GM23338 (cell line): ENCODE measurements at places on chromosomes 3 and 15.

DNA sequence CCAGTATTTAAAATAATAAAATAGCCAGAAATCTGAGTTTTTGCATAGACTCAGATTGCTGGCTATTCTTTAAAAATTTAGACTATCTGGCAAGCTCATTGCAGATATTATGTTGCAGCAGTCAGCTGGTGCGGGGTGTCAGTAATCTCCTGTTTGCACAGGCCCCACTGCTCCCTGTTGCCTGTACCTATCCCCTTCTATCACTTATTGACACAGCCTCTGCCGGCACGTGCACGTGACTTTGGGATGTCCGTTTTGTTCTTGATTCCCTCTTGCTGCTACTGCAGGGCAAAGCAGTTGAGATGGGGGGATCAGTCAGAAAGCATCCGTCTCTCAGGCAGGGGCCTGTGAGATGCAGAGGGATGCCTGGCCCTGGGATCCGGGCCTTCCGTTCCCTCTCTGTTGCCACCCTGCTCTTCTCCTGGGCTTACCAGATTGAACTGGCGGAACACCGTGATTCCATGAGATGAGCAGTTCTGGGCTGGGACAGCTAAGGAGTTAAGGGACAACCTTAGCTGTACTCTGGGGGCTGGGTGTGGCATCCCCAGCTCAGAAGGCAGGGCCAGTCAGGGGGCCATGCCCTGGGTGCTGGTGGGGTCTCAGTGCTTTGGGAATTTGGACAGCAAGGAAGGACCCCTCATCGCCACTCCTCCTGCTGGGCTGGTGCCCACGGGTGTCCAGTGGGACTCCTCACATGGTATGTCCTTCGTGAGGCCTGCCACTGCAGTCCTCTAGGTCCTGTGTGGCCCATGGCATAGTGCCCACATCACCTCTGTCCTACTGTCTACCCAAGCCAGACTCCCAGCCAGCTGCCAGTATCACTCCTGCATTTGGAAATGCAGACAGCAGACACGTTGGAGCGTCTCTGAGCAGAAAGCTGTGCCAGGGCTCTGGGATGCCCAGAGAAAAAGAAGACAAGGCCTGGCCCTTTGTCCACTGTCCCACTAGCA lies 11.8 kb downstream of the MRAS start:
- no peaks in the 10 kb centered on the region for H3K27me3 ChIP-seq
- H3K36me3 ChIP-seq = no peaks in the 10 kb centered on the region
- DNase-seq = no peak
- no peak overlapping the region for H3K27ac ChIP-seq
- no peak overlapping the region for H3K4me3 ChIP-seq
- H3K4me1 ChIP-seq = no peaks in the 10 kb centered on the region

DNA sequence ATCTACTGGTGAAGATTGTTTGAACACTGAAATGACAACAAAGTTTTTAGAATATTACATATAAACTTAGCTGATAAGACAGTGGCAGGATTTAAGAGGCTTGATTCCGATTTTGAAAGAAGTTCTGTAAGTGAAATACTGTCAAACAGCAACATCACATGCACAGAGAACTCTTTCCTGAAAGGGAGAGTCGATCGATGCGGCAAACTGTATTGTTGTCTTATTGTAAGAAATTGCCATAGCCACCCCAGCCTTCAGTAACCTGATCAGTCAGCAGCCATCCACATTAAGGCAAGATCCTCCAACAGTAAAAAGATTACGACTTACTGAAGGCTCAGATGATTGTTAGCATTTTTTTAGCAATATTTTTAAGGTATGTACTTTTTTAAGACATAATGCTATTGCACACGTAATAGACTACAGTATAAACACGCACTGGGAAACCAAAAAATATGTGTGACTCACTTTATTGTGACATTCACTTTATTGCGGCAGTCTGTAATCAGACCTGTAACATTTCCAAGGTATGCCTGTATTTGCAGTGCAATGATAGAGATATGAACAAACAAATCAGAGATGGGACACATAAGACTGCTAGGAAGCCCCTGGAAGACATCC lies 225.6 kb upstream of the UBE2E1 start:
- no peak overlapping the region for H3K4me3 ChIP-seq
- DNase-seq = no peak
- peaks cover 13% of the 10 kb centered on the region; the same call in 1 of the 2 replicates for H3K4me1 ChIP-seq
- H3K36me3 ChIP-seq = no peaks in the 10 kb centered on the region

- H3K27me3 ChIP-seq = no peaks in the 10 kb centered on the region
- no peaks in the 10 kb centered on the region for H3K36me3 ChIP-seq
- no peak overlapping the region for H3K27ac ChIP-seq
- no peaks in the 10 kb centered on the region for H3K4me1 ChIP-seq
- H3K4me3 ChIP-seq = no peak overlapping the region
- DNase-seq = no peak
These were observed 172.9 kb upstream of the TSPAN3 start for GRCh38 chr15:77243716-77244401.

DNA sequence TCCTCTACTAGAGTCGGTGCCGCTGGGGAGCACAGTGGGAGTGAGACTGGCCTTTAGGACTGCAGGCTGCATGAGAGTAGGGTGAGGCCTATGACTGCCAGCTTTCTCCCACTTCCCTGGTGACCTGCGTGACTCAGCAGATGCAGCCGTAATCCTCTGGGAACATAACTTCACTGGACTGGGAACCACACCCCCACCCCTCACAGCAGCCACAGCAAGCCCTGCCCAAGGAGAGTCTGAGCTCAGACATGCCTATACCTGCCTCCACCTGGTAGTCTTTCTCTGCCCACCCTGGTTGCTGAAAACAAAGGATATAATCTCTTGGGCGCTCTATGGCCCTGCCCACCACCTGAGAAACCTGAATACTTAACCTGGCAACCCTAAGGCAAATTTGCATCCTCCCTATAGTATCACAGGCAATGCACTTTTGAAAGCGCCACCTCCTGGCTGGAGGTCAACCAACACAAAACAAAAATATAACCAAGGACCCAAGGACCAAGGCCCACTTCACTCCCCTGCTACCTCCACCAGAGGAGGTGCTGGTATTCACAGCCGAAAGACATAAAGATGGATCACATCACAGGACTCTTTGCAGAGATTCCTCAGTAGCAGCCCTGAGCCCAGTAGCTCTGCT lies 308.9 kb downstream of the CTNNB1 start:
- H3K36me3 ChIP-seq = no peaks in the 10 kb centered on the region
- H3K4me3 ChIP-seq = no peak overlapping the region
- DNase-seq = peak; percentile 46

GRCh38 chr3:191008074-191008473 lies 145.6 kb upstream of the GMNC start:
- no peaks in the 10 kb centered on the region for H3K36me3 ChIP-seq
- H3K4me3 ChIP-seq = no peak overlapping the region
- H3K4me1 ChIP-seq = no peaks in the 10 kb centered on the region; the same call in 1 of the 2 replicates
- no peak overlapping the region for H3K27ac ChIP-seq
- no peak for DNase-seq
- no peaks in the 10 kb centered on the region for H3K27me3 ChIP-seq

DNA sequence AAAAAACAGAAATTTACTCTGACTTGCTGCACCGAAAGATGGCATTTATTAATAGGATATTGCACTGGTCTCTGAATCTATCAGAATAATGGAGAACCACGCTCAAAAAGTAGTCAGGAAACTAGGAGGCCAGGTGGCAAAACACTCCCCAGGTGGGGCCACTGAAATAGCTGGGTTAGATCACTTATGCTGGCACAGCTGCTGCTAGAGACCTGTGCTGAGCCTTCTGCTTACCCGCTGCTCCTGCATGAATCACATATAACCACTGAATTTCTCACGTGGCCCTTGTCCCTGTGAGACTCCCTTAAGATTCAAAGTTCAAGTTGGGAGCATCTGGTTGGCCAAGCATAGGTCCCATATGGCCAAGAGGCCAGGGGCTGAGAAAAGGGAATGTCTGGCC lies 66.0 kb upstream of the OXTR start:
- no peaks in the 10 kb centered on the region for H3K36me3 ChIP-seq
- DNase-seq = no peak
- H3K27ac ChIP-seq = no peak overlapping the region
- H3K4me3 ChIP-seq = no peak overlapping the region
- no peaks in the 10 kb centered on the region for H3K27me3 ChIP-seq
- no peaks in the 10 kb centered on the region for H3K4me1 ChIP-seq

DNA sequence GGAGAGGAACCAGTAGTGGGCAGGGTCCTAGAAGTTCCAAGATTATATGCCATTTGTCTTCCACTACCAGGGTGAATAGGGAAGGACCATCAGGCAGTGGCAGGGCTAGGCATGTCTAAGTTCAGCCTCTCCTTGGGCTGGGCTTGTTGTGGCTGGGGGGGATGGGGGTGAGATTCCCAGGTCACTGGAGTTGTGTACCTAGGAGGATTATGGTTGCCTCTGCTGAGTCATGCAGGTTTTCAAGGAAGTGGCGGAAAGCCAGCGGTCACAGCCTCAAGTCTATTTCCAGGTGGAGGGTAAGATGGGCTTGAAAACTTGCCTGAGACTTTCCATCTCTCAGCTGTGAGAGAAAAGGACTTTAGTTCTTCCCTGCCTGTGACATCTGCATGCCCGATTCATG lies 1407.1 kb downstream of the SI start:
- no peak for DNase-seq
- no peaks in the 10 kb centered on the region for H3K27me3 ChIP-seq
- no peaks in the 10 kb centered on the region for H3K36me3 ChIP-seq
- no peak overlapping the region for H3K4me3 ChIP-seq

GRCh38 chr15:56844471-56844870 lies 74.0 kb upstream of the TCF12 start:
- no peaks in the 10 kb centered on the region for H3K4me1 ChIP-seq
- no peaks in the 10 kb centered on the region for H3K36me3 ChIP-seq
- H3K27ac ChIP-seq = no peak overlapping the region
- no peak for DNase-seq

DNA sequence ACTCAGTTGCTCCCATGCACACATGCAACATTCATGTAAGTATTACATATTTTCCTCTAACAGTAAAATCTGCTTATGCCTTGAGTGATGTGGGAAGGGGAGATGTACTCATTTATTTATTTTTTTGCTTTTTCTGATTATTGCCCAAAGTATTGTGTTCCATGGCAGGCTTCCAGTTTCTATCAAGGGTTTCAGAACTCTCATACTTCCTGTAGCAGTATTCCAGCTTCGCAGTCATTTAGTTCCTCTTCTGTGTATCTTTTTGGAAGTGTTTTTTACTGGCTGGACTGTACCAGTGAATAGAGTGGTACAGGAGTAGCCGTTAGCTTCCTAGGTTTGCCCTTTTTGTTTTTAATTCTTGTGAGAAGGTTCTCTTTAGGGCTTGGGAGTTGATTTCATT lies 26.9 kb downstream of the RAB11A start:
- H3K27ac ChIP-seq = no peak overlapping the region
- no peak overlapping the region for H3K4me3 ChIP-seq
- H3K36me3 ChIP-seq = peaks cover 15% of the 10 kb centered on the region

DNA sequence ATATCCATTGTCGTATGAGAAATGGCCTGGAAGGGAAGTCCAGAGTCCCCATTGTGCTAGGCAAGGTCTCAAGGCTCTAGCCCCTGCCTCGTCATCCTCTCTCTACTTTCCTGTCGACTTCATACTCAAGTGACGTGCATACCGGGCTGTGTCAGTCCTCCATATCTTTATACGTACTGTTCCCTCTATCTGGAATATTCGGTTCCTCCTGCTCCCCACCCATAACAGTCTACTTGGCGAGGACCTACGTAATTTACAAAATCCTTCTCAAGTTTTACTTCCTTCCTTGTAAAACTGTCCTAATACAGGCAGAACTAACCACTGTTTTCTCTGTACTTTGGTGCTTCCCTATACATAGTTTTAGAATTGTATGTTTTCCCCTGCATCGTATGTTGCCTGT lies 2.2 kb upstream of the ALPK3 start:
- H3K4me3 ChIP-seq = no peak overlapping the region
- no peak for DNase-seq
- no peak overlapping the region for H3K27ac ChIP-seq

- no peaks in the 10 kb centered on the region for H3K4me1 ChIP-seq
- no peak overlapping the region for H3K4me3 ChIP-seq
- H3K27me3 ChIP-seq = no peaks in the 10 kb centered on the region
- no peak for DNase-seq
- H3K36me3 ChIP-seq = no peaks in the 10 kb centered on the region
These were observed 163.2 kb upstream of the COL8A1 start for GRCh38 chr3:99475229-99475628.

GRCh38 chr3:38031022-38031994 lies 1.9 kb upstream of the PLCD1 start:
- H3K27me3 ChIP-seq = peaks cover 54% of the 10 kb centered on the region
- H3K4me3 ChIP-seq = no peak overlapping the region
- no peaks in the 10 kb centered on the region for H3K36me3 ChIP-seq
- peaks cover 6% of the 10 kb centered on the region for H3K4me1 ChIP-seq

- no peak overlapping the region for H3K4me3 ChIP-seq
- no peak overlapping the region for H3K27ac ChIP-seq
- DNase-seq = no peak
These were observed 142.8 kb downstream of the TGFBR2 start for GRCh38 chr3:30749230-30749629.

GRCh38 chr3:112973325-112974177 lies 1.4 kb downstream of the CD200R1 start:
- no peak for DNase-seq
- no peaks in the 10 kb centered on the region for H3K27me3 ChIP-seq
- H3K4me3 ChIP-seq = no peak overlapping the region
- H3K27ac ChIP-seq = no peak overlapping the region

DNA sequence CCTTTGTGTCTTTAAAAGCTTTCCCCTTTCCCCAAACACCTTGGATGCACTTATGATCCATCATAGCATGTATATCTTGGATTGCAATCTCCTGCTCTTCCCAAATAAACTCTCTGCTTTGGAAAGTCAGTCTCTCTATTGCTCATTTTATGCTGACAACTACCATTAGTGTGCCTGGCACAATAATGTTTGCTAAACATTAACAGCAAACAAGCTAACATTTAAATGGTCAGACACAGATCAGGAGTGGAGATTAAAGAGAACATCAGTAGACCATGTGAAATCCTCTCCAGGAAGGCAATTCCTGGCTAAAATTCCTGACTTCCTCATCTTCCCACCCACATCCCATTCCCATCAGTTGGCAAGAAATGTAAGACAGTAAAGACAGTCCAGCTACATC lies 44.3 kb upstream of the EIF1B start:
- H3K27me3 ChIP-seq = no peaks in the 10 kb centered on the region
- H3K27ac ChIP-seq = no peak overlapping the region
- DNase-seq = no peak
- no peaks in the 10 kb centered on the region for H3K36me3 ChIP-seq
- H3K4me1 ChIP-seq = no peaks in the 10 kb centered on the region

- no peak for DNase-seq
- H3K36me3 ChIP-seq = peaks cover 4% of the 10 kb centered on the region
- H3K4me1 ChIP-seq = no peaks in the 10 kb centered on the region
- no peaks in the 10 kb centered on the region for H3K27me3 ChIP-seq
These were observed 12.6 kb downstream of the TMEM43 start for GRCh38 chr3:14137445-14137844.

GRCh38 chr3:193314161-193314560 lies 64.4 kb downstream of the ATP13A5 start:
- peaks cover 14% of the 10 kb centered on the region for H3K4me1 ChIP-seq
- peak; percentile 12 for DNase-seq
- H3K4me3 ChIP-seq = no peak overlapping the region

GRCh38 chr3:114758831-114759699 lies 388.0 kb downstream of the ZBTB20 start:
- no peak overlapping the region for H3K4me3 ChIP-seq
- no peaks in the 10 kb centered on the region for H3K27me3 ChIP-seq
- no peaks in the 10 kb centered on the region for H3K36me3 ChIP-seq
